NCI-H524 treated with DMSO at 0.1 percent for 48 hours (cell line): ENCODE measurements at places on chromosomes 11 and 22.

GRCh38 chr11:130156108-130157022 lies 3.2 kb upstream of the ST14 start:
- DNase-seq = no peak

GRCh38 chr22:31639436-31640039 lies 22.5 kb downstream of the PISD start:
- no peak for DNase-seq

DNA sequence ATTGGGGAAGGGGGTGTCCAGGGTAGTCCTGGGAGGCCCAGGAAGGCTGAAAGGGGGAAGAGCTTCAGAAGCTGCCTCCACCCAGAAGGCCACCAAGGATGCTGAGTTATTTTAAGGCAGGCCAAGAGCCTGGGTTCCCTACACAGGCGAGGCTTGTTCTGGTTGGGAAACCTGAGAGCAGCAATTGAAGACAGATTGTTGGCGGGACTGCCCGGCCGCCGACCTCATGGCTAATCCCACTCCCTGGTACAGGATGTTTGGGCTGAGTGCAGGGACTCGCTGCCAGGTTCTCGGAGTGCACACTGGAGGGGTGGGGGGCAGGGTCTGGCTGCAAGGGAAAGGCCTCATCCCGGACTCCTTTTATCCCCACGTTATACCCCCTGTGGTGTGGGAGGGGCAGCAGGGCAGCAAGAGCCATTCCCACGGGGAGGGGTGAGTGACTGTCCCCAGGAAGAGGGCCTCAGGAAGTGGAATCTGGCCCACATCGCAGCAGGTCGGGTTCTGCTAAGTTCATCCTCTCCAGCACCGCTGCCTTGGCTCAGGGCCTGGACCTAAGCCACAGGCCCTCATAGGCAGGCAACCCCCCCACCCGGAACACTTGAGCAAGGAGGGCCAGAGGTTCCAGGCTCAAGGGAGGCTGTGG lies 43.6 kb upstream of the PRR5 start:
- DNase-seq = no peak

- no peak for DNase-seq
Measured at GRCh38 chr22:23520863-23521440, 59.1 kb downstream of the IGLL1 start.

DNA sequence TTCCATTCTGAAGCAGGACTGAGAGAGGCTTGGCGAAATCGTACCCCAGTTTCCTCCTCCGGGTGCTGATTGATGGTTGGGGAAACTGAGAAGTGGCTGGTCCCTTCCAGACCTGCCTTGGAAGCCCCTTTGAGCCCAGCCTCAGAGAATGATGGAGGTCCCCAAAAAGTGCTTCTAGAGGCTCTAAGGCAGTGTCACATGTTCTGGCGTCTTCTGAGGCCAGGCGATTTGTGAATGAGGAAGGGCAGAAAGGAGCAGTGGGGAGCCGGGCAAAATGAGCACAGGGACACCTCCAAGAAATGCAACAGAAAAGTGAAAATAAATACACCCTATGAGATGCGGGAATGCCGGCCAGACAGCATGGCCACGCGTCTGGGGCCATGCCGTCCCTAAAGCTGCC lies 1.0 kb upstream of the LIF start:
- no peak for DNase-seq

- DNase-seq = no peak
Measured at GRCh38 chr22:39382410-39382809, 17.2 kb upstream of the TAB1 start.

- no peak for DNase-seq
Measured at GRCh38 chr11:95897731-95898130, 26.2 kb downstream of the MTMR2 start.

DNA sequence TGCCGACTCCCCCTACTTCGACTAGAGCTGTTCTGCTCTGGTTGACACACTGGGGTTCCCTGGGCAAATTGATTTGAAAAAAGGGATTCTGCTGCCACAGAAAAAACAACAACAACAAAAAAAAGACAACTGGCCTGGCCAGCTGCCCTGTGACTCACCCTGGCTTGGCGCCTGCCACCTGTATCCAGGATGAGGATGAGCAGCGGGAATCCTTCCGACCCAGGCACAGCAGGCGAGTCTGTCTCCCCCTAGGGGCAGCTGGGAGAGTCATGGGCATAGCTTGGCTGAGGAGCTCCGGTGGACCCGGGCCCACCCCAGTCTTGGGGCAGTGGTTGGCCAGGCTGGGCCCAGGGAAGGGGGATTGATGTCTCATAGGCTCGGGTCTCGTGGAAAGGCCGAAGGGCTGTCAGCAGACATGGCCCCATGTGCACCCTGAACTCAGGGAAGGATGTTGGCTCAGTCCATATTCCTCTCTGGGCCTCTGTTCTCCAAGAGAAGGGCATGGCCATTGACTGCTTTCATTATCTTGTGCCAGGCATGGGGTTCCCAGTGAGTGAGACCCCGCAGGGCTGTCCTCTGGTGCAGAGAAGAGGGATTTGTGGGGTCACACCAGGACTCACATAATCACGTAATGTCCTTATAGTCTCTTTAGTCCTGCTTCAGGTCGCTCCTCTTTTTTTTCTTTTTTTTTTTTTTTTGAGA lies 10.4 kb upstream of the SUN2 start:
- DNase-seq = no peak

DNA sequence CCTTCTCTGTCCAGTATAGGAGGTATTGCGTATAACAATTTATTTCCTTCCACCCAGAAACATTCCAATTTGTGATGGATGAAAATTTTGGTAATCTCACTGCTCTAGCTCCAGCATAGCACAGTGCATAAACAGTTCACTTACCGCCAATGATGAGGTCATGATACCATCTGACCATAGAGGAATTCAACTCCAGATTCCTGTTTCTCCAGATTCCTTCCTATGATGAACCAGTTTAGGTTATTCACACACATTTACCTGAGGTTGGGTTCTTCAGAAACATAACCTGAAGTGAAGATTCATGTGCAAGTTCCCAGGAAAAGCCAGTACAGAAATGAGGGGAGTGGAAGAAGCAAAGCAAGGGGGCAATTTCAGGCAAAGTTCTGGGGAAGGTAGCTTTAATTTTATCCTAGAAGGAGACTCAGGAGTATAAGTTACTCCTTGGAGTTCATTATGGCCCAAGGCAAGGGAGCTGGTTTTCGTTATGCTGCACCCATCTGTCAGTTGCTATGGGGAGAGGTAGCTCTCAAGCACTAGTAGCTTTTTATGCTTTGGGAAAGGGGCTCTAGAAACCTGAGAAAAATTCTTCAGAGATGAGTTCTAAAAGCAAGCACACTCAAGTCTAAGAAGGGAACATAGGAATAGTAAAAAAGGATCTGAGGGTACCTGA lies 121.6 kb downstream of the CASP12 start:
- DNase-seq = no peak

DNA sequence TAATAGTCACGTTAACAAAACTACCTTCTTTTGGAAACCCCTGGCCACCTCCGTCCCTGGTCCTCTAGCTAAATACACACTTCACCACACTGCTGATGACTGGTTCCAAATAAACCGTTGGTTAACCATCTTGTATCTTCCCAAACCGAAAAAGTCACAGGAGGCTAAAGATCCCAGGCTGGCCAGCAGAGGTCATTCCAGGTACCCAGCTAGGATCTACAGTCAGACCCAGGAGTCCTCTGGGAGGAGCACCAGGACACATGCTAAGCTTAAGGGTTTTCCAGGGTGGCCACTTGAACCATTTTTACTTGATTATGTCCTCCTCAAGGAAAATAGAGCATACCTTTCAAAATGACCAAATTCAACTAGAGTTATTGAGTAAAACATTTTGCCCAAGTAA lies 103.2 kb downstream of the ETS1 start:
- no peak for DNase-seq

- DNase-seq = no peak
Measured at GRCh38 chr11:67648796-67649613, 1.5 kb downstream of the ACY3 start.

GRCh38 chr22:23117891-23118646 lies 23.7 kb downstream of the RSPH14 start:
- no peak for DNase-seq

- DNase-seq = no peak
Measured at GRCh38 chr22:19478045-19478900, 720 bp downstream of the UFD1 start.

DNA sequence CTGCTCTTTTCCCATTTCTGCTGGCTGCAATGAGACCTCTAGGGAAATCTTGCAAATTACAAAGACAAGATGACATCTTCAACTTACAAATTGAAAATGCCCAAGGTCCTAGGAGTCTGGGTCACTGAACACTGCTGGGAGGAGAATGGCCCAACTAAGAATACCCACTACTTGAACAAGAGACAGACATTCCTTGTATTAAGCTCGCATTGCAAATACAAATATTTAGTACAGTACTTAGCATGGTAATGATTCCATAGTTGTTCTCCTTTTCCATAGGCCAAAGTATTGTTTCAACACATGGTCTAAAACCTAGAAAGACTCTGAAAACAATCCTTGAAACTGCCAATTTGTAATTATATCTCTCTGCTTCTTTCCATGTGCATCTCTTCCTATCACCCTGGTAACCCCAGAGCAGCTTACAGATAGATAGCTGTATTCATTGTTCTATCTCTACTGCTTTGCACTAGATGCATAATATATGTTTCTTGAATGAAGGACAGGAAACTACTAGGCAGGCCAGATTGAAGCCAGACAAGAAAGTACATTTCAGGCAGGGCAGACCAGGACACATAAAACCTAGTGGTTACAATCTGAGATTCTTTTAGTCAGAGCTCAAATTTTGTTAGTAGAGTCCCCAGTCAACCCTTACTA lies 1545.7 kb upstream of the TENM4 start:
- no peak for DNase-seq

DNA sequence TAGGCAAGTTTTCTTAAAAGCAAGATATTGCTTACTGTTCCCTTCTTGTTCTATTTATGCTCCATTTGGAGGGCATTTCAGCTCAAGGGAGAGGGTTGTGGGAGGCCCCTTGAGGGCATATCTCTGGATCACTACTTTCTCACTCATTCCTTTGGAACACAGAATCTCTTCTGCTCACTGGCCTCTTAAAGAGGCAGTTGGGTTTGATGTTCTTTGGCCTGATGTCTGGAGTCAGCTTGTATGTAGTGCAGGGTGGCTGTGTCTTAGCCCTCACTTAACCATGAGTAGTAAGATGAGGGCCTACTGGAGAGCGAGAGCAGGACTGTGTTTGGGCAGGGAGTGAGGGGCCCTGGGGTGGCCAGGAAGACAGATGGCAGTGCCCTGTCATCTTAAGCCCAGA lies 3.6 kb downstream of the INCENP start:
- no peak for DNase-seq

DNA sequence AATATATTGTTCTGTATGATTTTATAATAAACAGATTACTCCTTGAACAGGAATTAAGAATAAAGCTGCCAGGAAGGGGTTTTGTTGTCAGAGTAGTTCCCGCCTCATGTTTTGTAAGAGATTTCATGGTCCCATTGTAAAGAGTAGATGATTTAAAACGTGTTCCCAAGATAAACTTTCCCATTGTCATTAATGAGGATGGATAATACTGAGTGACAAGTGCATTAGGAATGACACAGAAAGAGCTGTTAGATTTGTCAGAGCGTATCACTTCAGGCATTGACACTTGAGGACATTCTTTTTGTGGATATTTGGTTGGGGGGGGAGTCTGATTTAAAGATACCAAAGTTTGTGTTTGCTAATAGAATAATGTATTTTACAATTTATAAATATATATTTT lies 147.0 kb downstream of the PAX6 start:
- DNase-seq = no peak

DNA sequence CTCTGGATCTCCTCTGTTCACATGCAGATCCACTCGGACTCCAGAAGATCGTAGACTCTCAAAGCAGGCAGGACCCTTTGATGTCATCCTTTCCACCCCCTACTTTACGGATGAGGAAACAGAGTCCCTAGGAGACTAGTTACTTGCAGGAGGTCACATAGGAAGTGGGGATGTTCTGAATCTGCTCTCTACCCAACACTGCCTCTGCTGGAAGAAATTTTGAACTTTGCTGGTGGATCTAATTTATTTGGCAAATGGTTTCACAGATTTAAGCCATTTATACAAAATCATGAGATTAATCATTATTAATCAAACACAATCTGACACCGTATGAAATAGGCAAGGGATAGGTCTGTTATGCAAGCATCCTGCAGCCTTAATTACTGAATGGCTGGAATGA lies 55.0 kb upstream of the USP47 start:
- no peak for DNase-seq

- DNase-seq = no peak
Measured at GRCh38 chr11:67646535-67647336, 3.8 kb downstream of the ACY3 start.

DNA sequence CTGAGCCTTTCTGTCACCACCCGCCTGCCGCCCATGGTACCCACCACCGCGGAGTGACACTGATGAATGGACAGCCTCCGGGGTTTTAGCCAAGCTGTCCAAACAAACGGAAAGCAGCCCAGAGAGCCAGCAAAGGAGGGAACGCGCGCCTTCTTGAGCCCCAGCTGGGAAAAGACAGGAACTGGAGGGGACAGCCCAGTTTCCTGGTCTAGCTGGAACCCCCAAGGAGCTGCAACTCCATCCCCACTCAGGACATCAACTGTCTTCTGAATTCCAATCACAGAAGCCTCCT lies 33.7 kb downstream of the SHISAL1 start:
- DNase-seq = no peak

- no peak for DNase-seq
Measured at GRCh38 chr11:6438979-6439571, 1.7 kb downstream of the HPX start.

DNA sequence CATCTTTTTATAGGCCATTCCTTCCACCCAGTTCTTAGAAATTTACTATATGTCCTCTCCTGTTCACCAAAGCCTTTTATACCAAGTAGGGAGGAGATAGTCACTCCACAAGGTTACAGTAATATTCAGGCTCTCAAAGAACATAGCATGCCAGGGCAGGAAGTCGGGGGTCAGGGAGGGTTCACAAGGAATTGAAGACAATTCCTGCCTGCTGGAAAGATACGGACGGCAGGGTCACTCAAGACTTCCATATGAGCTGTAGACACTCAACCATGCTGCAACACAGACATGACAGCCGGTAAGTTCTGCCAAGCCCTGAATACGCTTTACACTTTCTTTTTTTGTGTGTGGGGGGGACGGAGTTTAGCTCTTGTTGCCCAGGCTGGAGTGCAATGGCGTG lies 700 bp downstream of the C22orf31 start:
- DNase-seq = no peak

DNA sequence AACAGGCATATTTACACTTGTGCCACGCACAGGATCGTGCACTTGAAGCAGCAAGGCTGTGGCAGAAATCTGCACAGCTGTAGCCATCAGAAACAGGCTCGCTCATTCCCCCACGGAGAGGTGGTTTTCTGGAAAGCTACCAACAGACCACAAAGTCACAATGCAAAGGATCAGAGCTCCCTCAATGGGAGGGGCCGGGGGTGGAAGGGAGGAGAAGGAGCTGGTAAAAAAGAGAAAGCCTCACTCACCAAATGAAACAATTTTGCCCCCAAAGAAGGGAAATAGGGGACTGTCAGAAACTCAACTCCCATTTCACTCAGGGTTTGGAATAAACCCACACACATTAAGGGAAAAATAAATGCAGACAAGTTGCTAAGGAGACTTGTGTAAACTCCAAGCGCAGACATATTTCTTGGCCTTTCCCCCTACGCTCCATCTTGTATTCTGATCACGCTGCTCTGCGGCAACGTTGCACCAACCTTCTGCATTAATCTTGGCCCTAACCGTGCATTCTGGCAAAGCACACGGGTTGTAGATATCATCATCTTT lies 43.2 kb upstream of the BLID start:
- DNase-seq = no peak
